Non-pigmented ciliary epithelial cell (primary cell): ENCODE measurements at places on chromosomes 5 and 9.

DNA sequence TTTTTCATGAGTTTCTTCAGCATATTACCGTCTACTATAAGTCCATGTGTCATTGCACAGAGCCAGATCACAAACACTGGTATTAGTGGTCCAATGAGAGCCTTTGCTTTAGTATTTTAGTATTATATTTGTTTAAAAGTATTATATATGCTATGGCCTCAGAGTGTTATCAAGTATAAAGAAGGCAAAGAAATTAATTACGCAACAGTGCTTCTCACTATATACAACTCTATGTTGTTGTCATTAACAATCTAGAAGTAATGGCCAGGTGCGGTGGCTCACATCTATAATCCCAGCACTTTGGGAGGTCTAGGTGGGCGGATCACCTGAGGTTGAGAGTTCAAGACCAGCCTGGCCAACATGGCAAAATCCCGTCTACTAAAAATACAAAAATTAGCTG lies 47.1 kb upstream of the RAPGEF6 start:
- no peak for DNase-seq

- no peak for DNase-seq
Observed at GRCh38 chr5:39395521-39395920, 29.3 kb downstream of the DAB2 start.

DNA sequence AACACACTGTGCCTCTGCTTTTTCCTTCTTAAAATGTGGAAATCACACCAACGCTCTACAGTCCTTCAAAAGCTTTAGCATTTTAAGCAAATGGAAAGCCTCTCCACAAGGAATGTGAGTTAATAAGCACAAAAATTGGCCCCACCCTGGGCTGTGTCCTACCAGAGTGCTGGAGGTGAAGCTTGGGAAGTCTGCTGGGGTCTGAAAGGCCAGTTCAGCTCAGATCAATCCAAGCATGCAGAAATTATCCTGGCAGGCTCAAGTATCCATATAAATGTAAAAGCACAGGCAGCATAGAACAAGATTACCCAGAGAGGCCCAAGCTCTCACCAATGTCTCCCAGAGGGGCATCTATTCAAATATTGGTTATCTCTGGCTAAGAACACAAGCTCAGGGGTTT lies 98.5 kb downstream of the ESM1 start:
- DNase-seq: no peak

DNA sequence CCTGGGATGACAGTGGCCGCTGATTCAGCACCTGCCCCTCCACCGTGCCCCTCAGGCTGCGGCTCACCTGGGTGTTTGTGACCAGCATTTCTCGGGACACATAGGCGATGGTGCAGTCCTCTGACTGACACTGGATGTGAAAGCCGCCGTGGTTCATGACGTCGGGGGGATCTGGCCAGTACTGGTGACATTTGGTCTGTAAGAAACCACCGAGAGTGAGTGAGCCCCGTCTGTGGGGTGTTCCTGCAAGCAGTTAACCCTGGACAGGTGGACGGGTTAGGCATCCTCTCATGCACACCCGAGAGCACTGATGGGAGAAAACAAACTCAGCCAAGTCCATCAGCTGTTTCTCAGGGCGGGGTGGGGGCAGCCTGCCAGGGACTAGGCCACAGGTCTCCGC lies 62.5 kb upstream of the EPB41L4B start:
- no peak for DNase-seq

DNA sequence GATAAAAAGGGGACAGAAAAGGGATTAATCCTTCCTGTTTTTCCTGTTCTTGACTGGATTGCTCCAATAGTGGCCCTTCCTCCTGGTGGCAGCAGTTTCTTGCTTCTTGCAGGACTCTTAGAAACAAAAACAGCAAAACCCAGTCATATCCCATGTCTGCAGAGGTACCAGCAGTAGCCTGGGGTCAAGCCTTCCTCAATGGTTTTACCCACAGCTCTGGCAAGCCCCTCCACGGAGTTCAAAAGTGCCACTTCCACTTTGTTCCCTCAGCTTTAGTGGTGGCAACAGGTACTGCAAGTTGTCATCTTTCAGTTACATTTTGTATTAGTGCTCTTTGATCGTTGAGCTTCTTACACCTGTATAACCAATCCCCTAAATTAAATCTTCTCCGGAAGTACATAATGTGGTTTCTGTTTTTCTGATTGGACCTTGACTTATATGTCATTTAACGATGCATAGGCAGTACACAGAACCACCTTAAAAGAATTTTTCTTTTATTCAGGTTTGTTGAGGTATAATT lies 8.7 kb upstream of the RANBP6 start:
- DNase-seq: no peak

DNA sequence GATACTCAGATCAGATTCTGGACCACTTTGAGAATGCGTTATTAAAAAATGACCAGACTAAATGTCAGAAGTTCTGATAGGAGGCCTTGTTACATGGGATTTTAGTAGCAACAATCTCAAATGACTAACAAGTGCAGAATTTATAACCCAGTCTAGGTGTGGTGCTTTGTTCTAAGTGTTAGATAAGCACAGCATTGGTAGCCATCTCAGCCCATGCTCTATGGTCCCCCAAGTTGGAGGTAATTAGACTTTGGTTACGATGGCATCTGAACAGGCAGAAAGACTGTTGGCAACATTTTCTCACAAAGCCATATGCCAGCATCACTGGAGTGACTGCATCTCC lies 140.4 kb upstream of the RPS23 start:
- no peak for DNase-seq

- DNase-seq: no peak
Observed at GRCh38 chr5:94316916-94317838, 301.2 kb downstream of the KIAA0825 start.

- no peak for DNase-seq
Observed at GRCh38 chr5:134594797-134595457, 37.7 kb downstream of the SAR1B start.

- DNase-seq: peak; percentile 72
Observed at GRCh38 chr9:93091453-93092081, 4.5 kb upstream of the CARD19 start.

- no peak for DNase-seq
Observed at GRCh38 chr5:13640270-13640669, 304.2 kb downstream of the DNAH5 start.

GRCh38 chr9:107760469-107761242 lies 271.1 kb upstream of the KLF4 start:
- DNase-seq: no peak

- no peak for DNase-seq
Observed at GRCh38 chr5:103114440-103114839, 5.5 kb downstream of the GIN1 start.

DNA sequence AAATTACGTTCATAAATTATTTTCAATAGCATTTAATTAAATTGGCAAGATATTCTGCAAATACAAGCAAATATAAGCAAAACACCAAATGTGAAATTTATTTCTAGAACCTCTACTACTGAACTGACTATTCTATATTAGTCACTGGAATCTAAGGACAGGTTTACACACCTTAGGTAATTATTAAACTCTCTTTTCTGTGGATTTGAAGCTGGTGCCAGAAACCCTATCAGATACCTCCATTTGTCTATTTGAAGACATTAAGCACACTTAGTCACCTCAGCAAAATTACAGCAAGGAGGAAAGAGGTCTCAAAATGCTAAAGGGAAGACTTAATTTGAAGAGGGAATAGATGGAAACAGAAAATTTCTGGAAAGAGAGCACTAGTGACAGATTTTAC lies 83.4 kb downstream of the CPLANE1 start:
- DNase-seq: no peak

GRCh38 chr9:35832814-35833213 lies 3.8 kb downstream of the TMEM8B start:
- no peak for DNase-seq

GRCh38 chr5:180644825-180645273 lies 4.6 kb downstream of the FLT4 start:
- DNase-seq: no peak

- DNase-seq: no peak
Observed at GRCh38 chr9:98791608-98792490, 4.5 kb downstream of the ANKS6 start.

DNA sequence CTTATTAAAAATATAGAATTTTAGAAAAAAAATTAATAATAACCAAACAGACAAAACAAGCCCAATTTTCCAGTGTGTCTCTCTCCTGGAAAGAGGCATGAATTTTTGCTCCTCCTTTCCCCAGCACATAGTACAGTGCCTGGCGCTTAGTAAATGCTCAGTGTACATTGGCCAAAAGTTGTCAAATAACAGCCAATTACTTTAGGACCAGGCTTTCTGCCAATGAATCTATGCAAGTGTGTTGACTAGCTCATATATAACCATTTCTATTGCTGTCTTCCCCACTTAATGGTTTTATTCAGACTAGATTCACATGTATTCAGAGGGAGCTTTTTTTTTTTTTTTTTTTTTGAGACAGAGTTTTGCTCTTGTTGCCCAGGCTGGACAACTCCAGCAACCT lies 120.1 kb upstream of the CD180 start:
- DNase-seq: no peak

GRCh38 chr5:68780299-68780955 lies 313.4 kb upstream of the SLC30A5 start:
- DNase-seq: no peak

GRCh38 chr9:20065046-20065445 lies 276.2 kb upstream of the SLC24A2 start:
- DNase-seq: no peak

- DNase-seq: no peak
Observed at GRCh38 chr9:134326724-134327601, 708 bp downstream of the RXRA start.

DNA sequence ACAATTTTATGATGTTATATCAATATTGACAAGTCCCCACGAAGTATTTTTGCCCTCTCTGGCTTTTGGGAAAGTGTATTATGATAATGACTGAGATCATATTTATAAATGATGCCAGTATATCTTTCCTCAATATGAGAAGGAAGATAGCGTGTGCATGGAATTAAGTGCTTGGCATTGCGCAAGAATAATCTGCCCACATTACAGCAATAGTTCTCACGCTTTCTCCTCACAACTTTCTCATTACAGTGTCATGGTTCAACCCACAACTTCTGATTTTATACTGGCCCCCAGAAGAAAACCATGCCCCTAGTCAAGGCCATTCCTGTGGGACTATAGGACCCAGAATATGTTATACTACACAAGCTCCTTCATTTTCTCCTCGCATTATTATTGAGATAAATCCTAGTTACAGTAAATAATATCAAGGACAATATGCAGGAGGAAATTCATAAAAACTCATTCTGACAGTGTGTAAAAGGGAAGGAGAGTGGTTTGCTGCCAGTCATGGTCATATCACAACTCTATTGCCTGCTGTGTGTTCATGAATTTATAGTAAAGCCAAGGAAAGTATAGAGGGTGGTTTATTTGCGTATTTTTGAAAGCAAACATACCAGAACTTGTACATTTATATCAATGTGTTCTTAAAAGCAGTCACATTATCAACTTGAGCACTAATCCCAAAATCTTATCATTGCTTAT lies 114.1 kb downstream of the PIK3R1 start:
- no peak for DNase-seq

GRCh38 chr5:152376886-152377285 lies 28.2 kb downstream of the NMUR2 start:
- no peak for DNase-seq

DNA sequence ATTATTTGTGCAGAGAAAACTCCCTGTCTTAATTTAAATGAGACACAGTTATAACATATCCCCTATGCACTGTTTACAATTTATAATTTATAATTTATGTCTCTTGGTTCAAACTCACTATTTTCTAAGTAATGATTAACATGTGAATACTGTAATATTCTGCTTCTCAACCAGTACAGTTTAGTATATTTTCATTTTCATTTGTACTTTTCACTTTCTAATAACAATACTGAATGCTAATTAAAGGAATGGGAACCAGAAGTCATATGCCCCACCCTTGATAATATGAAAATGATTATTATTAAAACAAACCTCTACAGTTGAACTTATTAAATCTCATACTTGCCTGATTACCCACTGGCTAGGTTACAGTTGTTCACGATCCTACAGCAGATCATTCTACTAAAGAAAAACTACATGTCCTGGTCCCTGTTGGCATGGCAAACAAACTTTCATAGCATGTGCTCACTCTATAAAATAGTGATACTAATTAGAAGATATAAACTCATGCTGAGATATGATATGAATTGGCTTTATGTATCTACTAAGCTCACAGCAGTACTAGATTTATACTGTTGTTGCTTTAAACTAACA lies 66.4 kb downstream of the POU5F2 start:
- no peak for DNase-seq

DNA sequence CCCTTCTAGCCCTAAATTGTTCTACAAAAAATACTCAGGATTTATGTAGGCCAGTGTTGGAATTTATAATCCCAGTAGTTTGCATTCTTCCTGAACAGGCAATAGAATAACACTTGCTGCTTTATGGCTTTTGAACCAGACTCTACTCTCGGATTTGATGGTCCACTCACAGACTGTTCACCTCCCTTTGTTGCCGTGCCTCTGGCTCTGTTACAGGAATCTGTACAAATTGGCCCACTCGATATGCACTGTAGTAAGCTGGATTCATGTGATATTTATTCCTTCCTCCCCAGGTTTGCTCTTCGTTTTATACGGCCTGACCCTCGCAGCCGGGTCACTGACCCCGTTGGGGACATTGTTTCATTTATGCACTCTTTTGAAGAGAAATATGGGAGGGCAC lies 43.7 kb downstream of the FAF2 start:
- no peak for DNase-seq

DNA sequence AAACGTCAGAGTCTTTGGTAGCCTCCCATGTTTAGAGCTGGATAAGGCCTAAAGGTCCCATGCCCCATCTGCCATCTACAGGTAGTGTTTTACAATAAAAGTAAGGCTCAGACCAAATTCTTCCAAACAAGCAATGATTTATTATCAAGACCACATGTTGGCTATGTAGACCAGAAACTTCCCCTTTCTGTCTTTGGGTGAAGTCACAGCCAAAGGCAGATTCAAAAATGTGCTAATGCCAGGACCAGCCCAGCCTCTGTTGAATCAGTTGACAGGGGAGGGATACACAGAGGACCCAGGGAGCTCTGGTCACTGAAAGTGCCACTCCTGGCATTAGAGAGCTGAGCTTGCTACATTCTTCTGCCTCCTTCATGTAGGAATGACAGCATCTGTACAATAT lies 360.8 kb downstream of the NTRK2 start:
- DNase-seq: no peak

GRCh38 chr9:135463140-135463539 lies 16.4 kb upstream of the PPP1R26 start:
- no peak for DNase-seq

GRCh38 chr5:136374003-136374402 lies 8.7 kb upstream of the TRPC7 start:
- peak; percentile 14 for DNase-seq

DNA sequence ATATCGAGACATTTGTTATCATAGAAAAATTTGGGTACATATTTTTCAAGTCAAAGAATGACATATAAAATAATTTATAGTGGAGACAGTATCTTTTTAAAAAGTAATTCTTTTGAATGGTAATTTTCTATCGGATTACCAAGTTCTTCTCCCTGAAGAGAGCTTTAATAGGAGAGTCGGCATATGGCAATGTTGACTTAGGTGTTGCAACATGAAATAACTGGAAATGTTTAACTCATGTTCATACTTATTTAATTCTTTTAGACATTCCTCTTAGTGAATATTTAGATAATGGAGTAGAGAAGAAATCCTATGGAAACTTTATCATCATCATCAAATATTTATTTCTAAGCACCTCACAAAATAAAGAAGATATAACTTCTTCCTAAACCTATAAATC lies 118.2 kb upstream of the CTNND2 start:
- DNase-seq: no peak
